ENCODE measurements at places on chromosomes 2 and 18.

DNA sequence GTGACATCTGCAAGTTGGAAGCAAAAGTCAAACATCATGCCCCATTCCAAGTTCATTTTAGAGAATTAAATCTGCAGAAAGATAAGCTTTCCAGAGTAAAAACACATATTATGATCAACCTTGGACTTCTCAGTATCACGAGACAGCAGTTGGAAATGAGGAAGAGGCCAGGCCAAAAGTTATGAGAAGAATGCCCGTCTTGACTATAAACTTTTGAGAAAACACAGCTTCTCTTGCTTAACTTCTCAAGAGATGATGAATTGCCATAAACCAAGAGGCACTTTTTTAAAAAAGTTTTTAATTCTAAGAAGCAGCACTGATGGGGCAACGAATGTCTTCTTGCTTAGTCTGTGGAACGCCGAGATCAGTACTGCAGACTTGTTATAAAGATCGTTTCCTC is 52.6 kb upstream of the NFU1 start:
- DNase-seq: no peak

DNA sequence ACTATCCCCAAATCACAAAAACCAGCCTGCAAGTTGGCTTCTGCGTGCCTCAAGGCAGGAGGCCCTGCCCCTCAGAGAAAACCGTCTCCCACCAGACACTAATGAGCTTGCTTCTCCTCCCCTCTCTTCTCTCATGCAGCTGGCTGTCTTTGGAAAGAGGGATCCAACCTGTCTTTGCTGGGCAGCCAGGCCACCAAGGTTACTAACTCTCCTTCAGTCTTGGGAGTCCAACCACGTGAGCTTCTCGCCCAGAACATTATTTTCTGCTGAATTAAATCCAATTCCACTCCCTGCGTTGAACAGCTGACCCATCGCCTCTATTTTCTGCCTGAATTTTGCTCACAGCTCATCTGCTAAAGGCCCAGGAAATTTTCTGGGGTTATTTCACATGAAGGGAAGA is 291.3 kb upstream of the NCKAP5 start:
- no peak for DNase-seq

DNA sequence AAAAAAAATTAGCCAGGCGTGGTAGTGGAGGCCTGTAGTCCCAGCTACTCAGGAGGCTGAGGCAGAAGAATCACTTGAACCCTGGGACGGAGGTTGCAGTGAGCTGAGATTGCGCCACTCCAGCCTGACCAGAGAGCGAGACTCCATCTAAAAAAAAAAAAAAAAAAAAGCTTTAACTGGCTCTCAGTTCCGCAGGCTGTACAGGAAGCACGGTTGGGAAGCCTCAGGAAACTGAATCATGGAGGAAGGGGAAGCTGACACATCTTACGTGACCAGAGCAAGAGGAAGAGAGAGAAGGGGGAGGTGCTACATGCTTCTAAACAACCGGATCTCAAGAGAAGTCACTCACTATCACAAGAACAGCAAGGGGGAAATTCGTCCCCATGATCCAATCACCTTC is 505.6 kb upstream of the SLC8A1 start:
- DNase-seq: no peak

- no peak for DNase-seq
These were observed 84.5 kb downstream of the HIBCH start for GRCh38 chr2:190235101-190235500.

DNA sequence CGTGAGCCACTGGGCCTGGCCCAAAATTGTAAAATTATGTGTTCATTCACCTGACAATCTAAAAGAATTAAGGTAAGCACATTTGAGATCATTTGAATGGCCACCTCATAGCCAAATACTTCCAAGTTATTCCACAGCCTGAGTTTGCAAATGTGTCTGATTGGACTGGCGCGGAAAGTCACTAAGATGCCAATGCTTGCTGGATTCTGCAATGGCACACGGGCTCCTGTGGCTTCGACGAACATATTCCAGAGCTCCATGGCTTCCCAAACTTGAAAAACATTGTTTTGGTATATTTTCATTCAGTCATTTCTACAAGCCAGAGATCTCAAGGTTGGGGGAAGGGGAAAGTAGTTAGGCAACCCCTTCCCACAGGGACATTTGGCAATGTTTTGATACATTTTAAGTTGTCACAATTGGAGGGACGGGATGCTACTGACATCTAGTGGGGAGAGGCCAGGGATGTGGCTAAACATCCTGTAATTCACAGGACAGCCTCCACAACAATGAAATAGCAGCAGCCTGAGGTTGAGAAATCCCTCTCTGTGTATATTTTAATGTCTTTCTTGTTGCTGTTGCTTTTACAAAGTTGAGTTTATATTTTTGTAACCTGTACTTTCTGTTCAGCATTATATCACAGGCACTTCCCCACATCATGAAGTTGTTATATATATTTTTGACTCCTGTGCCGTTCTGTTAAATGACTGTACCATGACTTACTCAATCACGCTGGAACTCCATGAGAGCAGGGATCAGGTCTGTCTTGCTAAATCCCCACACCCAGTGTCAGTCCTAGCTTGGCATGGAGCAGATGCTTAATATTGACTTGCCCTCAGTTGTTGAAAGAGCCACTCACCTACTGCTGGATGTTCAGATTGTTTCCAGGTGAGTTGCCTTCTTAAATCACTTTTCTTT is 56.9 kb downstream of the COL4A4 start:
- peak; percentile 65 for DNase-seq
